ENCODE measurements at places on chromosomes 3 and 15.

GRCh38 chr3:187912007-187912406, 166.7 kb upstream of the BCL6 start:
- no peak for DNase-seq

DNA sequence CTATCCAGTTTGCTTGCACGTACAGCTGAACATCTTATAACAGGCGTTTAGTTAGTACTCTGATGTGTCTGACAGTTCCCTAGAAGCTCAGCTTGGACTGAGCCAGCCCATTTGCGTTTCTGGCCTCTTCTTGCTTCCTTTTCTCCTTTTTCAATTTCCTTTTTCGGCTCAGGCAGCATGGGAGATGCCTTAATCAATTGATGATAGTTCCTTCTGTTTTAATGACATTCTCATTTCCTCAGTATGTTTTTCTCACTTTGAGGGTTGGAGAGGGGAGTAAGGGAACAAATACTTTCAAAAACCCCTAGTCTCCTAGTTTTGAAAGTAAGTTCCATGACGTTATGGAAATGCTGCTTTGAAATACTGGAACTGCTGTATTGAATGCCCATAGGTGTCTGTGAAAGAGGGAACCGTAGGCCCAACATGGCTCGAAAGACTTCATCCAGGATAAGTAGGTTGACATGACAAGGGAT, 18.9 kb downstream of the IL1RAP start:
- DNase-seq = no peak

DNA sequence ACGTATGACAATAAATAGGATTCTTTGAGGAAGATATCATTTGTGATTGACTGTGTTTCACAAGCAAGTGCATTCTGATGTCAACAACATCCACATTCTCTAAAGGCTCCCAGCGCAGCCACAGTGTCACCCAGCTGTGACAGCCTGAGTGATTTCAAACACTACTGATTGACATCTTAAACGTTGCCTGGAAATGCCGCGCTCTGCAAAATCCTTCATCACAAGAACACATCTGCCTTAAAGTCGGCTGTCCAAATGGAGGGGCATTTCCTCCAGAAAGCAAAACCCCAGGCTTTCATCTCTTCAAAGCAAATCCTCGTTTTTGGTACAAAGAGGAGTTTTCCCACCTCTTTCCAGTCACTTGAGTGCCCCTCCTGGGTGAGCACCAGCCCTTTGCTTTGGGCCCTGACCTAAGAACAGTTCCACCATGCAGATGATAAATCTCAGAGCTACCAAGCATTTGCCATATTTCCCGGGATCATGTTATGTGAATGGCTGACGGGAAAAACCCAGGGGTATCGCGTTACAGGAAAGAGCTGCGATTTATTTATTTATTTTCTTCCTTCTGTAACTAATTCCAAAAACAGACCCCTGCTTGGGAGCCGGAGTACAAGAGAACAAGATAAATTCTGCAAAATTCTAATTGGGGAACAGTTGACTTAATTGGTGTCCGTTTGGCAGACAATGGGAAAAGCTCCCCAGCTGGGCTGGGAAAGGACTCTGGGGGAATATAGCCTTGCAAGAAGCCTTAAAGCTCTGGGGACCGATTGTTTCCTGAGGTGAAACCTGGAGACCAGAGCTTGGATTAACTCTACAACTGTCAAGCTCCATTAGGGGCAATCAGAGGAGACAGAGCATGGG, 703.8 kb upstream of the NR2F2 start:
- DNase-seq = no peak

DNA sequence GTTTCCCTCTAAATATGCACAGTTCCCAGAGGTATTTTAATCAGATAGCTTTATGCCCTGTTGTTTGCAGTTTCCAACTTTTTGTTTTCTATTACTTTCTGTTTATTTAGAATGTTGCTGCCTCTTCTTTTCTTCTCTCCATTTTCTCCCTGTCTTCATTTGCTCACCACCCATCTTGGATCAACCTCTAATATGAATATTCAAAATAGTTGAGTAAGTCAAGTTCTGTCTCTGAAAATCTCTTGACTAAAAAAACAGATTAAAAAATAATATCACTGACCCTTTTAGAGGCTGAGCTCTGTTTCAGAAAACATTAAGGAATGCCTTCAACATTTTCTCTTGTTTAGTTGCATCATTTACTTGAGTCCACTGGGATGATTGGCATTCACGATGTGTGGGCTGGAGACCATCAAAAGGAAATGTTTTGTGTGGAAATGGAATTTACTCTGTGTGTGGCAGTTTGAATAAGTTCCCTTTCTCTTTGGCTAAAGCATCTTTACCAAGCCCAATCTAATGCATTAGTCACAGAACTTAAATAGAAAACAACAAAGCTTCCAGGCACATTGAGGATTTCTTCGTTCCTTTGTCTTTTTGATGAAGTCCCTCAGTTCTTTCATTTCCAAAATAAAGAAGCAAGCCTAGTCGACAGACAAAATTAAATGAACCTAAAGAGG, 633.9 kb upstream of the TGFBR2 start:
- DNase-seq = no peak

DNA sequence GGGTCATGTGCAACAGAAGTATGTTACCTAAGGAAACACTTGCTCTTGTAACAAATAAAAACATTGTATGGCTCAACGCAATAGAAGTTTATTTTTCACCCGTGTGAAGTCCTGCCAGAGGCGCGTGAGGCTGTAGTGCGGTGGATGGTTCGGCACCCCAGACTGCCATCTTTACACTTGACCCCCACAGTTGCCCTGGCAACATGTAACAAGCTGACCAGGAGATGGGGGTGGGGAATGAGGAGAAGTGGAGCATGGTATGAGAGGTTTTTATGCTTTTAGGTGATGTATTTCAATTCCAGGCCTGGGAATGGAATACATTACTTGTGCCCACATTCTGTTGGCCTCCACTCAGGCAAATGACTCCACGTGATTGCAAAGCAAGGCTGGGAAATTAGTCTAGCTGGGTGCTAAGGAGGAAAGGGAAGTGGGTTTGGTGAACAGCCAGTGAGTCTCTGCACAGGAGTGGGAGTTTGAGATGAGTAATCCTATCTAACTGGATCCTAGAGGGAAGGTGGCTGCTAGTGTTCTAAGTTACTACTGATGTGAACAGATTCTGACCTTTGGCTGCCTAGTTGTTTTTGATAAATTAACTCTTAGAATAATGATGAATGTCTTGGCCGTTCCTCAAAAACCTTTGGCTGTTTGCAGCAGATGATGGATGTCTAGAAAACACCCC, 33.8 kb upstream of the GREM1 start:
- no peak for DNase-seq

DNA sequence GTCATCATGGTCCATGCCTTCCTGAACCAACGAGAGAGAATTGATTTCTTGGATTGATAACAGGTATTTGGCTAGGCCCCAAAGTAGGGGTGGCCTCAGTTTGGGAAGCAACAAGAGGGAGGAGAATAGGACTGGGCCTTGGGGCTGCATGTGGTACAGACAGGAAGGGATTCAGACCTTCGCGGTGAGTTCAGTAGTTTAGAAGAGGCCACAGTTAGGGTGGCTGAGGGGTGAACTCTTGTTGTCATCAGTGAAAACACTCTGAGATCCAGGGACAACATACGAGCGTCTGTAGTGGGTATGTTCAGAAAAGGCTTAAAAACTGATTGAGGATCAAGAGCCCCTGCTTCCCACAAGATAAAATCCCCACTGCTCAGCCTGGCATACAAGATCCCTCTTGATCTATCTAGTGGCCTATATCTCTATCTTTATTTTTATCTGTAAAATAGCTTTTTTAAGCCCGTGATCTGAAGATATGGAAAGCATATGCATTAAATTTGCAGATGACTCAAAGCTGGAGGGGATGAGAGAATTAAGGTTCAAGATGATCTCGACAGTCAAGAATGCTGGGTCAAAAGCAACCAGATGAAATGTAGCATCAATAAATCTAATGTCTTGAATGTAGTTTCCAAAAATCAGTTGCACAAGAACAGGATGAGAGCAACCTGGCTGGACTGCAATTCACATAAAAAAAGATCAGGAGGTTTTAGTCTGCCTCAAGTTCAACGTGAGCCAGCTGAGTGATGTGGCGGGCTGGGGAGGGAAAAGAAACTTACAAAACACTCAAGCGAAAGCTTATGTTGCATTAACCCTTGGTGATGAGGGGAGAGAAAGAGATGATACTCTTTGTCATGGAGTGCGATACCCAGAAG, 221.1 kb upstream of the TLE3 start:
- DNase-seq = no peak

DNA sequence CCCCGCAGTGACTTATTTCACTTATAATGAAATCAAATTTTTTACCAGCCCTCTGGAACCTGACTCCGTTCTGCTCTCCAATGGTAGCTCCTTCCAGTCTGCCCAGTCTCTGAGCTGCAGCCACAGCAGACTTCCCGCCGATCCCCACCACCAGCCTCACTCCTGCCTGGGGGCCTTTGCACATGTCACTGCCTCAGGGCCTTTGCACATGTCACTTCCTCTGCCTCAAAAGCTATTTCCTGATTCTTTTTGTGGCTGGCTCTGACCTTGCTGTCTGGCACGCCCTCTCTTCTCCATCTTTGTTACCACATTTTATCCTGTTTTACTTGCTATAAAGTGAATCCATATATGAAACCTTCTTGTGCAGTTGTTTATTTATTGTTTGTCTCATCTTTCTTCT, 277.4 kb downstream of the EPHB1 start:
- DNase-seq = no peak

DNA sequence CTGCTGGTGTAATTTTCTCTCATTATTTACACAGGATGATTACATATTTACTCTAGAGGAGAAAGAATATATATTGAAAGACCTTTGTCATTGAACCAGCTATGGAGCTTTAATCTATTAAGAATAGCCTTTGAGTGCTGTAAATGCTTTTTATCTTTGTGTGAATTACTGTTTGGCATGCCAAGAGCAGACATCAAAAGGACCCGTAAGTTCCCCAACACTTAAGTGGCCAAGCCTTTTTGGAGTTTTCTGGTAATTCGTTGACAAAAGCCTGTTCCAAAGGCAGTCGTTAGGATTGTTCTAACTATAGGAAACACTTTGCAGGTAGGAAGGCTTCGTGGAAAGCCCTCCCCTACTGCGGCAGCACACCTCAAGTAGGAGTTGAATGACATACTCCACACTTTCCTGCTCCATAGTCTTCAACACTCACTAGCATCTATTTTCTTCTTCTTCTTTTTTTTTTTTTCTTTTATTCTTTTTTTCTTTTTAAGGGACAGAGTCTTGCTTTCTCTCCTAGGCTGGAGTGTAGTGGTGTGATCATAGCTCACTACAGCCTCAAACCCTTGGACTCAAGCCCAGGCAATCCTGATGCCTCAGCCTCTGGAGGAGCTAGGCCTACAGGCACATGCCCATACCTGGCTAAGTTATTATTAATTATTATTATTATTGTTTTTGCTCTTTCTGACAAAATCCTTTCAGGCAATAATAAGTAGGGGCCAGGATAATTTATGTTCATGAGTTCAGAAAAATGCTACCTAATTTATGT, 98.6 kb downstream of the SUCNR1 start:
- no peak for DNase-seq

GRCh38 chr3:16507578-16508242, 5.8 kb downstream of the RFTN1 start:
- DNase-seq = no peak

- DNase-seq = no peak
Measured at GRCh38 chr3:16697443-16698147, 92.4 kb upstream of the DAZL start.

DNA sequence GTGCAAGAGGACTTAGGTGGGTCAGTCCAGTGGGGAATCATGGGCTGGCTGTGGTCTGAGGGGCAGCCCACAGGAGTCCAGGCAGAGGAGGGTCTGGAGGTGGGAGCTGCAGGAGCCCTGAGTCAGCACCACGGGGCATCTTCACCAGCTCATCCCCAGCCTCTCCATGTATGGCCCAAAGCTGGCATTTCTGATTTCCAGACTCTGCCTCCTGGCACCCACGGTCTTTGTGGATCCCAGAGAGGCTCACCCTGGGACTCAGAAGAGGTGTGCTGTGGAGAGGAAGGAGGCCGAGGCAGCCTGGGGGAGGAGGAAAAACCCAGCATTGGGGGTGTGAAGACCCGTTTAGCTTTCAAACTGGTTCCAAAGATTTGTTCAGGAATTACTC, 64.5 kb upstream of the KLF13 start:
- no peak for DNase-seq

GRCh38 chr3:37556789-37557301, 304.8 kb upstream of the CTDSPL start:
- no peak for DNase-seq

GRCh38 chr3:148975248-148975647, 16.1 kb upstream of the GYG1 start:
- DNase-seq = no peak

- DNase-seq = no peak
Measured at GRCh38 chr3:183701744-183702143, 4.1 kb downstream of the YEATS2 start.

GRCh38 chr15:70501849-70502248, 261.5 kb downstream of the UACA start:
- DNase-seq = no peak

GRCh38 chr15:96351761-96352603, 21.5 kb downstream of the NR2F2 start:
- DNase-seq = no peak

DNA sequence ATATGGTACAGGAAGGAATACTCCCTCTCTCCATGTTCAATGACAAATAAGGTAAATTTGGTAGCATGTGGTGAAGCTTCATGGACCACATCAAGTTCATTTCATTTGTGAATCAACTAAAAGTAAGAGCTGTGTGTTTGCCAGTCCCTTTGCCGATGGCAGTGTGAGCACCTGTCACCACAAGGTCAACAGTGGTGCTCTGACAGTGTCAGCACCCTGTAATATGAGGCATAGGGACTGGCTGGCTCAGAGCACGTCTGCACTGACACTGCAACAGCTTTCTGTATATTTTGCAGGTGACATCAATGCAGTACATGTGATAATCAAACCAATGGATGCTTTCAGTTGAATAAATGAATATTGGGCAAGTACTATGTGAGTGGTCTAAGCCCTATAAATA, 852.4 kb downstream of the TUSC7 start:
- no peak for DNase-seq

DNA sequence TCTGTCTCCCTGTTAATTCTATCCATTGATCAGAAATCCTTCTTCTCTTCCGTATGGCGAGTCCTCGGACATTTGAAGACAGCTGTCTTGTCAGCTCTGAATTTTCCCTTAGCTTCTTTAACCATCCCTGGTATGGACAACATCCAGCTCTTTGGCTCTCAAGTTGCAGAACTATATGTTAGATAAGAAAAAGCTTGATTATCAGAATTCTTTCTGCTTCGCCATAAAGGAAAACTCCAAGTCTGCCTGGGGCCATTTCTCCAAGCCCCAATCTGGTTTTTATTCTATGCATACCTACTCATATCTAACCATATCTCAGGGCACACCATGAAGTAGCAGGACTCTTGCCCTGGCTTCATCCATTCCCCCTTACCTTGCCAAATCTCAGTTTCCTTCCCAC, 215.7 kb upstream of the TMC3 start:
- DNase-seq = no peak

DNA sequence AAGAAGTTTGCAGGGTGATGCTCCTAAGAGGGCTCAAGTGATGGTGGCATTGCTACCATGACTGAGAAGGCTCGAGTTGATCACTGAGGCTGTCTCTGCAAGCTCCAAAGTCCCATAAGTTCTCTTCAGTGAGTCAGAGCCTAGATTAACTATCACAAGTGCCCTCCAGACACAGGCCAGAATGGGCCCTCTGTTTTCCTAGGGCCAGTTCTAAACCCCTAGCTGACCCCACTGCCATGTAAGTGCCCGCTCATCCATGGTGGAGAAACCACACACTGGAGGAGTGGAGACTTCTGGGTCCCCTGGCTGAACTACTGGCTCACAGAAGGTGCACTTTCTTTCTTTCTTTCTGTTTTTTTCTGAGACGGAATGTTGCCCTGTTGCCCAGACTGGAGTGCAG, 87.6 kb upstream of the WNT5A start:
- no peak for DNase-seq
